ENCODE measurements at places on chromosomes 11 and 22.

- no peak for DNase-seq
Measured at GRCh38 chr11:6911948-6912347, 8.9 kb upstream of the OR2D3 start.

GRCh38 chr11:65169164-65169641, 830 bp upstream of the SPDYC start:
- no peak for DNase-seq

- DNase-seq: no peak
Measured at GRCh38 chr11:36566407-36567053, 1.3 kb upstream of the RAG1 start.

DNA sequence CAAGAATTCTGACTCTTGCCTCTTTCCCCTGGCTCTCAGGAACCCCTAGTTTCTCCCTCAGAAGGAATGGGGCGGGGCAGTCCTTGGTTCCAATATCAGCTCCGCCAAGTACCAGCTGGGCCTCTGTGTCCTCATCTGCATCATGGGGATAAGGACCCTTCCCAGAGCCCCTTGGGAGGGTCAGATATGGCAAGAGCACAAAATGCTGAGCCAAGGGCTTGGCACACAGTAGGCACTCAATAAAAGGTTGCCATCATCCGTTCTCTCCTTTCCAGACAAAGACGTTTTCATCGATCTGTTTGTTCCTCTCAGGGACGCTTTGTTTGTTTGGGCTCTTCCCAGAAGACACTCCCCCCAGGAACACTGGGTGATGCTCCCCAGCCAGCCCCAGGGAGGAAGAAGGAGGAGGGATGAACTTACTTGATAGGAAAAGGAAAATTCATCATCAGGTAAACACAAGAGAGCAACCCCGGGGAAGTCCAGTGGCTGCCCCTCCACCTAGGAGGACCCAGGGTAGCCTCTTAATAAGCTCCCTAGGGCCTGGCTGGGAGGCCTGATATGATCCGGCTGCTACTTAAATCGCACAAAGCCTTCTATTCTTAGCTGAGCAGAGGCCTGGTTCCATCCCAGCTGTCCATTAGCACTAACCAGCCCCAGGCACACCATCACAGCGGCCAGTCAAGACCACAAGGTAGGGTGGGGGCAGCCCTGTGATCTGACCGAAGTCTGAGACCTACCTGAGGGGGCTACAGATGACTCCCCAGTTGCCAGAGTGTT, 19.6 kb downstream of the GDPD5 start:
- DNase-seq: no peak

GRCh38 chr22:22229683-22230420, 14.7 kb upstream of the VPREB1 start:
- DNase-seq: no peak

DNA sequence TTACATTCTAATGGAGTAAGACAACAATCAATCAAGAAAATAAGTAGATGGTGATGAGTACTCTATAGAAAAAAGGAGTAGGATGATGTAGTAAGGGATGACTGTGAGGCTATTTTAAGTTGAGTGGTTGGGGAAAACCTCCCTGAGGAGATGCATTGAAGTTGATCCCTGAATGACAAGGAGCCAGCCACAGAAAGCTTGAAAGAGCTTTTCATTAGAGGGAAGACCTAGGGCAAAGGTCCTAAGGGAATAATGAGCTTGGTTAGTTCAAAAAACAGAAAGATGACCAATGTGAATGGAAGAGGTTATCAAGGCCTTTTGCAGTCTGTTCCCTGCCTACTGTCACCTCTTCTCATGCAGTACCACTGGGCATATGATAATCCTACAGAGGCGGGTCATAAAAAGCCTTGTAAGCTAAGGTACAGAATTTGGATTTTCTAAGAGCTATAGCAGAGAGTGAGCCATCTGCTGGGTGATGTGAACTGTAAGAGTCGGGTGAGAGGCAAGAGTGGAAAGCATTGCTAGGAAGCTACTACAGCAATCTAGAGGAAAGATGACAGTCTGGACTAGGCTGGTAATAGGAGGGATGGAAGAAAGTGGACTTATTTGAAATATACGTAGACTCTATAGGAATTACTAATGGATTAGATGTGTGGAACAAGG, 3.1 kb downstream of the PPP2R1B start:
- DNase-seq: no peak

DNA sequence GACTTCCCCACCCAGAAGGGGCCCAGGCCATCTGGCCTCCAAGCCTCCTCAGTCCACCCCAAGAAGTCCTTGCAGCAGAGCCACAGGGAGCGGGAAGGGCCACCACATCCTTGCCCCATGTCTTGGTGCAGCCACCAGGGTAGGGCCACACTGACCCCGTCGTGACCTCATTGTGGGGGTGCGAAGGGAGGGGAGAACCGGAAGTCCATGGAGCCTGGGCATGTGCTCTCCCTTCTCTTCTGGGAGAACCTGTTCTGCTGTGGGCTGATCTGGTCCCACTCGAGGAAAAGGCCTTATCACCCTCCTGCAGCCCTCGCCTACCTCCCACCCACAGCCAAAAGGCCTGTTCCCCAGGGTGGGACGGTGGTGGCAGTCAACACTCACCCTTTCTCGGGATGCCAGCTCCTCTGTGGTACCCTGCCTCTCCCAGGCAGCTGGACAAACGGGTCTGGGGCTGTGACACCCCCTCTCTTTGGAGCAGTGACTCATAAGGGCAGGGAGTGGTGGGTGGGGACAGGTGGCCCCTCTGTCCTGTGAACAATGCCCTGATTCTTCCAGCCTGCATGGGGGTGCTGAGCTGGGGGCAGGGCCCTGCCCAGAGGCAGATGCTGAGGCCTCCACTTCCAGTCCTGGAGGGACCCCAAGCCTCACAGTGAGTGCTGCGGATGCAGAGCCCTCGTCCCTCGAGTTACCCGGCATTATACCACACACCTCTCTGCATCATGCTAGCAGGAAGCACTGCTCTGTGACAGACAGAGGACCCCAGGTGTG, 14.6 kb upstream of the CTSD start:
- peak; percentile 81 for DNase-seq

DNA sequence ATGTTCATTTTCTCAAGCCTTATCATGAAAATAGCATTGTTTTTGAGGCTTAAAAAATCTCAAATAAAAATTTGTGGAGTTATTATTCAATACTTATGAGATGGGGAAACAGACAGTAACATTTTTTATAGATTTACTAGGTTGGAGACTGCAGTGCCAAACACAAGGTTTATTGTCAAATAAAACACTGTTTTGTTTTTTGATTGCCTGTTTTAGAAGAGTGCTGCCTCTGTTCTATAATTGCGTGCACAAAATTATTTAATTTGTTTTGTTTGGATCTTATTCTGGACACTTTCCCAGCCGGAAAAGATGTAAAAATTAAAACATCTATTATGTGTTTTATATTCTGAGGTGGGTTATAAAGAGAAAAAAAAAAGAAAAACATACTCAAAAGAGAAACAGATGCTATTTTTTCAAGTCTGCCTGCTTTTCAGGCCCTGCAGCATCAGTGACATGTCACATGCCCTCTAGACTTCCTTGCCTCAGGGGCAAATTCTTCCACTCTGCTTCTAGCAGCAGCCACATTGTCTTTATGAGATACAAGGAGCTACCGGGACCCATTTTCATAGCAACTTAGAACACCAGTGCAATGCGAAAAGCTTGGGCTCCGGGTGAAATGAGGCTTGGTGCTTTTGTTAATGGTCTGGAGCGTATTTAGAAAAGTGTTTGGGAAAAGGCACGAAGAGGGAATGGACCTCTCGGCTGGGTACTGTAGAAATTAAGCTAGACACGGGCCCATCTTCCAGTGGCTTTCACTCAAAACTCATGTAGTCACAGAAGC, 77.5 kb downstream of the EFCAB6 start:
- no peak for DNase-seq

GRCh38 chr11:91926965-91927364, 297.7 kb upstream of the FAT3 start:
- no peak for DNase-seq

DNA sequence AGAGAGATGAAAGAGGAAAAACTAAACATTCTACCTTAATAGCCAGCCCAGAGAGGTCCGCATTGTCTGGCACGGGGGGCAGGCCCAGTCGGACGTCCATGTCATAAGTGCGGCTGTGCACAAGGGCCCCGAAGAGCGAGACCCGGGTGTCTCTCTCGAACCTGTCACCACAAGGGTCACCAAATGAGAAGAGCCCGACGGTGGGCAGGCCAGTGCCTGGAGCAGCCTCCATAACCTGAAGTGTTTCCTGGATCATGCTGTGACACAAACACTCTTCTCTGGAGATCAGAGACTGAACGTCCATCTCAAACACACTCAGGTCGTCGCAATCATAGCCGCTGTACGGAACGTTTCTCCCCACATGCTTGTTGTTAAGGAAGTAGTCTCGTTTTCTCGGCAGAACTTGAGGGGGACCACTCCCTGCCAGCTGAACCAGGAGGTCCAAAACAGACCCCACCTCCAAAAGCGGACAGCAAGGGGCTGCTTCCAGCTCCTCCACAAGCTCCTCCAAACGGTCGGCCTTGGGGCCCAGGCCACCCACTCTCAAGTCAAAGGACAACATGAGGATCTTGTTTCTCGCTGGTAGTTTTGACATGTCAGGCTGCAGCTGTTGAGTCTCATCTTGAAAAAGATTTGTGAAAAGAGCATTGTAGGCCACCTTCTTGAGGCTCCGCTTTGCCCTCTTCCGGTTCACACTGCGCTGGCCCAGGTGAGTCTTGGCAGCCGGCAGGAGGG, 971 bp downstream of the TUBGCP6 start:
- no peak for DNase-seq

- DNase-seq: peak; percentile 68
Measured at GRCh38 chr11:9643751-9644150, 20.1 kb upstream of the SWAP70 start.

GRCh38 chr22:19748991-19749664, 11.4 kb upstream of the TBX1 start:
- no peak for DNase-seq

GRCh38 chr22:43479301-43479950, 67.6 kb downstream of the MPPED1 start:
- no peak for DNase-seq

DNA sequence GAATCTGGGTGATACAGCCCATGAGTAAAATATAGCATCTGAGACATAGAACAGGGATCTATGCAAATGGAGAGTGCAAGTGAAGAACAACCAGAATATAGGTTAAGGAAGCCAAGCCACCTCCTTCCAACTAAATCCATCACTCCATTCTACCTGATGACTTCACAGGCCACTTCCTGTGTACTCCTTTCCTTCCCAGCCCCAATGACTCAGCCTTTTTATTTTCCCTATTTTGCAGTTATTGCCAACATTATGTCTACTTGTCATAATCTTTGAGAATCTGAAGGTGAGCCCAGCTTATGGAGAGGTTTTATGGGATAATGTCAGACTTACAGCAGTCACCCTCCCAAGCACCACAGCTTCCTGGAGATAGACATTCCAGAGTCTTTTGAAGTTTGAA, 1.4 kb upstream of the OR52M1 start:
- no peak for DNase-seq

- no peak for DNase-seq
Measured at GRCh38 chr11:69211920-69212797, 56.4 kb downstream of the SMIM38 start.

DNA sequence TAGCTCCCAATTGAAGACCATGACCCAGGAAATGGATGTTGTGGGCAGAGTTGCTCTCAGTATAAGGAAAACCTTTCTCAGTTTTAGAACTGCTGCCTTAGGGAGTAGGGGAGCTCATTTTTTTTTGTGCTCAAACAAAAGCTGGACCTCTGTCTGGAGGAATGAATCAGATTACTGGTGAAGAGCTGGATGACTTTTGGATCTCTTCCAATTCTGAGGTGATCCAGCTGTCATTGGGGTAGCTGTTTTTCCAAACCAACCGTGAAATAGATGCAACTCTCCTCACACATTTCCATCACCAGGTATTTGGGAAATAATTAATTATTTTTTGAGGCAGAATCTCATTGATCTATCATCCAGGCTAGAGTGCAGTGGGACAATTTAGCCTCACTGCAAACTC, 251.3 kb upstream of the PLET1 start:
- no peak for DNase-seq

GRCh38 chr11:46237248-46238077, 40.0 kb upstream of the CREB3L1 start:
- DNase-seq: peak; percentile 80

DNA sequence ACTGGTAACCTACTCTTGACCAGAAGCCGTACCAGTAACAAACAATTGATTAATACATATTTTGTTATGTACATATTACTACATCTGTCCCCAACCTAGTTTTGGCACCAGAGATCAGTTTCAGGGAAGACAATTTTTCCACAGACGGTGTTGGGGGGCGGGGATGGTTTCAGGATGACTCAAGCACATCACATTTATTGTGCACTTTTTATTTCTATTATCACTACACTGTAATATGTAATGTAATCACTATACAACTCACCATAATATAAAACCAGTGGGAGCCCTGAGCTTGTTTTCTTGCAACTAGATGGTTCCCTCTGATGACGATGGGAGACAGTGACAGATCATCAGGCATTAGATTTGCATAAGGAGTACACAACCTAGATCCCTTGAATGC, 15.5 kb downstream of the DGCR8 start:
- DNase-seq: no peak

DNA sequence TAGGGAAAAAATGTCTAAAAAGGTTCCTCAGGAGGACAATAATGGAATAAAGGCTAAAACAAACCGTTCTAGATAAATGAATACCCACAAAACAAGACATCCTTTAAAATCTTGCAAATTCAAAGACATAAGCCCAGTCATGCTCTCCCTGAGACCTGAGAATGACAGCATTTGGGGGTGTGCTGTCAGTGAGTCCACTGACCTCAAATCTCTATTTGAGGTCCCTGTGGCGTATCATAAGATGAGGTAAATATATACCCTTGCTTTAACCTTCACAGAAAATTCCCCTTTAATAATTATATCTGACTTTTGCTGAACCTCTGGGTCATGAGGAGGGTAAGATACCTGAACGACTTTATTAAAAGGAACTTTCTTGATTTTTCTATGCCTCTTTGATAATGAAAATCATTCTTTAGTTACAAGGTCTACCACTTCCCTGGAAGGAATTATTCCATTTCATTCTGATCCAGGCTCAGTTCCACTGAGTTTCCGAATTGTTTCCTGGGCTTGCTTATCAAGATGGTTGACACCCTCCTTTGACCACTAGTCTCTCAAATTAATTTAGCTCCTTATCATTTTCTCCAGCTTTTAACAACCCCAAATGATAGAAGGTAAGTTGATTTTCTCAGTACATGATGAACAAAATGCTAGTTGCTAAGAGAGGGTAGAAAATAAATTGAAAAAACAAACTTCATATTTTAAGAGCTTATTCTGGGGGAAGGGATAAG, 53.8 kb upstream of the CHRM4 start:
- no peak for DNase-seq

GRCh38 chr22:45553351-45554039, 50.8 kb downstream of the FBLN1 start:
- DNase-seq: peak; percentile 51

GRCh38 chr11:132337819-132338416, 967.5 kb downstream of the NTM start:
- DNase-seq: no peak

Measured in HL-60 (cell line).